ENCODE measurements at places on chromosomes 12 and 14. TPM values are rescaled to one million over a fixed set of nuclear protein-coding genes. Genes with fewer than 3 reads are reported as not detected.
A peak's percentile ranks its signal among the peaks of the same experiment; 100 is the strongest.

The CDCA4 gene
- total RNA-seq: 8.4 TPM

The SERPINA12 gene
- total RNA-seq: not detected

The PLEKHH1 gene
- 3.0 TPM for total RNA-seq

The MFAP5 gene
- total RNA-seq: 19.9 TPM

The TUNAR gene
- total RNA-seq: not detected

The ALG10 gene
- total RNA-seq: 6.1 TPM

The ESYT1 gene
- 110 TPM for total RNA-seq

The DNAH10 gene
- 9.8 TPM for total RNA-seq

DNA sequence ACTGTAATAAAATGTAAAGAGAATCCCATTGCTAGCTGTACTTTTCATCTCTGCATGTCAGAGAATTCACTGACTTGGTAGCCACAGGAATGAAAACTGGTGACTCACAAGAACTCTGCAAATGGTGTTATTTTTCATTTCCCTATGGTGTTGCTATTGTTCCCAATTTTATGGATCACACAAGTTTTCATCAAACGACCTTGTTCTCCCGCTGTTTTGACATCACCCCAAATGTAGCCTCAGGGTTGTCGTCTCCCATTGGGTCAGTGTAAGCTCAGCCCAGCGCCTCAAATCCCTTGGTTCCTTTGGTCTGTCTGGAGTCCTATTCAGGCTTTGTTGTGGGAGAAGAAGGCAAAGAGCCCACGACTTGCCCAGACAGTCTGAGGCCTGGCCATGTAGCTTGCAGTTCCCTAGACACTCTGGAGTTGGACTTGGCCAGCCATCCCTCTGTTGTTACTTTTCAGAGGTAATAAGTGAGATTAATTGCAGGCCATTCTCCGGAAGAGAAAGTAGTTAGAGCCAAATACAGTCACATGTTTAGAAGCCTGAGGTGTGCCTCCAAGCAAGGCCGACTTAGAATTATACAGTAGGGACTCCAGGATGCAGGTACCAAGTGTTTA lies 159.2 kb downstream of the TGFB3 start:
- peaks cover 60% of the 10 kb centered on the region for H3K4me1 ChIP-seq
- DNase-seq: no peak
- H3K4me3 ChIP-seq: no peak overlapping the region
- peak overlapping the region; percentile 37 for H3K27ac ChIP-seq
- H3K36me3 ChIP-seq: no peaks in the 10 kb centered on the region
- H3K27me3 ChIP-seq: no peaks in the 10 kb centered on the region

- H3K4me3 ChIP-seq: no peak overlapping the region
- no peaks in the 10 kb centered on the region for H3K27me3 ChIP-seq
- H3K4me1 ChIP-seq: peaks cover 4% of the 10 kb centered on the region
- H3K36me3 ChIP-seq: no peaks in the 10 kb centered on the region
These were observed 11.8 kb downstream of the GPR65 start for GRCh38 chr14:88016768-88017167.

GRCh38 chr14:72839753-72840607 lies 53.9 kb downstream of the DPF3 start:
- no peak overlapping the region for H3K27ac ChIP-seq
- DNase-seq: no peak
- H3K36me3 ChIP-seq: no peaks in the 10 kb centered on the region

DNA sequence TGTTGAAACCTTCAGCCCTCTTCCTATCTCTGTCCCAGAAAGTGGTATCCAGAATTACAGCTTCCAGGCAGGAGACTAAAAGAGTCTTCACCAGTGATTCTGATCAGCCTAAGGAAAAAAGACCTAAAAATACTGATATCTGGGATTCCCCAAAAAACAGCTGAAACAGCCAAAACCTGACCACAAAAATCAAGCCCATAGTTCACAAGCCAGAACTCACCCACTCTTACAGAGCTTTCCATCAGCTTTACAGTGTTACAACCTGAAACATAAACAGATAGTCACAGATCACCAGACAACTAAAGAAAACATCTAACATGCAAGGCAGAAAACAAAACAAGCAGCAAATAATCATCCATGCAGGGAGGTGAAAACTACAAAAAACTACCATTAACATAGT lies 26.0 kb upstream of the TSPAN8 start:
- no peak for DNase-seq
- H3K36me3 ChIP-seq: no peaks in the 10 kb centered on the region
- no peak overlapping the region for H3K4me3 ChIP-seq

DNA sequence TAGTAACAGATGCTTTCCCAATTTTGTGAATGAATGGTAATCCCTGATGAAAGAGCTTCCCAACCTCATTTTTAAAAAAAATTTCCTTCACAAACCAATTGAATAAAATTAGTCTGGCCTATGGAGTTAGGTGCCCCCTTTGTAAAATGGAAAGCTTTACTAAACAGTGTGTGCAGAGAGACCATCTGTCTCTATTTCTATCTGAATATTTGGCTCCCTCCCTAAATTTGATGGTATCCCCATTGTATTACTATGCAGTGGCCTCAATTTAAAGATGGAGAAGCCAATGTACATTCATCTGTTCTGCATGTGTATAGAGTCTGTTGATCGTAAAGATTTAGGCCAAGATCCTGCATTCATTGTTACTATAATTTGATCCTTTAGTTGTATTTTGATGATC lies 397.7 kb upstream of the RGS6 start:
- peaks cover 13% of the 10 kb centered on the region for H3K4me1 ChIP-seq
- no peaks in the 10 kb centered on the region for H3K36me3 ChIP-seq
- no peak overlapping the region for H3K27ac ChIP-seq
- H3K27me3 ChIP-seq: no peaks in the 10 kb centered on the region
- DNase-seq: no peak
- H3K4me3 ChIP-seq: no peak overlapping the region

DNA sequence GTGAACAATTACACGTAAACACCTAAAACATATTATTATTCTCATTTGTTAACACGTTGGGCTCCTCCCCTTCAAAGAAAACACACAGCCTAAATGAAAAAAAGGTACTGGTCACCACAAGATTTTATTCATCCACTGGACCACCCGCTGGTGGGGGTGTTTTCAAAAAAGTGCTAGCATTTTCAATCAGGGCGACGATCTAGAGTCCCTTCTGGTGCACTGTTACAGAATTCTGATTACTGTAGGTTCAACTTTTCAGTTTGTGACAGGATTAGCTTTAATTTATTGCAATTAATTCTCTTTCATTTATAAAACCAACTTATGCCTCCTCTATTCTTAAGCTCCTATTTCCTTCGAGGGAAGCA lies 443 bp downstream of the MAGOHB start:
- no peak for DNase-seq
- peaks cover 22% of the 10 kb centered on the region for H3K36me3 ChIP-seq
- peaks cover 21% of the 10 kb centered on the region for H3K4me1 ChIP-seq
- peak overlapping the region; percentile 85 for H3K27ac ChIP-seq
- H3K4me3 ChIP-seq: peak overlapping the region; percentile 93

DNA sequence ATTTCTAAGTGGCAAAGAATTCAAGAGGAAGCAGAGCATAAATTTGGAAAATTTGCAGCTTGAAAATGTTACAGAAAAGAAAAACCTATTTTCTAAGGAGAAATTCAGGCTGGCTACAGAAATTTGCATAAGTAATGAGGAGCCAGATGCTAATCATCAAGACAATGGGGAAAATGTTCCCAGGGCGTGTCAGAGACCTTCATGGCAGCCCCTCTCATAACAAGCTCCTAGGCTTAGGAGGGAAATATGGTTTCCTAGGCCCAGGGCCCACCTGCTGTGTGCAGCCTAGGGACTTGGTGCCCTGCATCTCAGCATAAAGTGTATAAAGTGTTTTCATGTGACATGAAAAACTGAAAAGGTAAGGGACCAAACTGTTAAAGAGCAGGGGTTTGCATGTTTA lies 1796.3 kb upstream of the FLRT2 start:
- H3K27me3 ChIP-seq: no peaks in the 10 kb centered on the region
- H3K27ac ChIP-seq: no peak overlapping the region
- no peak overlapping the region for H3K4me3 ChIP-seq
- H3K4me1 ChIP-seq: no peaks in the 10 kb centered on the region

DNA sequence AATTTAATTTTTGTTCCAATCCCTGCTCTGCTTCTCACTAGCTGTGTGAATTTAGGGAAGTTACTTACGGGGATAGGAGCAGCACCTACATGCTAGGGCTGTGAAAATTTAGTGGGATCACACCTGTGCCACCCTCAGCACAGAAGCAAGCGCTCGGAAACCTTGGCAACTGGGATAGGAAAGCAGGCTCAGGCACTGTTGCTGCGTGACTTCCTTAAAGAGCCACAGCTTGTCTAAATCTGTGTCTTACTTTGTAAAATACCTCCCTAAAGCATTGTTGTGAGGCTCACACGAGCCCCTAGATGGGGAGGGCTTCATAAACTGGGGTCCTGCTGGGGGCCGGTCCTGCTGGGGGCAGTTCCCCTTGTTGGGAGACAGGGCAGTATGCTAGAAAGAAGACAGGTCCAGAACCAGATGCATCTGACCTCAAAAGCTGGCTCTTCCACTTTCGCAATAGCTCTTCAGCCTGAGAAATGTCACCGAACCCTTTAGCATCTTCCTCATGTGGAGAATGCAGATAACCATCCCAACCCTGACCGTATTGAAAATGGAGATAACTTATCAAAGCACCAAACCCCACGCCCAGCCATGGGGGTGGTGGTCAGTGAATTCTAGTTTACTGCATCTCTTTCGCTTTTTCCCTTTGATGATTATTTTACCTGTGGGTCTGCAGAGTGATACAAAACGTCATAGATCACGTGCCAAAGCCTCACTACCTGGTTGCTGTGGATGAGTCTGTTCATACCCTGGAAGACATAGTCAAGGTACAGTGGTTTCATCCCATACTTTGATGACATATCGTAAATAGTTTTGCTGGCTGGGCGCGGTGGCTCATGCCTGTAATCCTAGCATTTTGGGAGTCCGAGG lies 54.1 kb downstream of the AK7 start:
- no peaks in the 10 kb centered on the region for H3K36me3 ChIP-seq
- no peaks in the 10 kb centered on the region for H3K4me1 ChIP-seq
- H3K4me3 ChIP-seq: no peak overlapping the region
- H3K27me3 ChIP-seq: no peaks in the 10 kb centered on the region
- no peak for DNase-seq

DNA sequence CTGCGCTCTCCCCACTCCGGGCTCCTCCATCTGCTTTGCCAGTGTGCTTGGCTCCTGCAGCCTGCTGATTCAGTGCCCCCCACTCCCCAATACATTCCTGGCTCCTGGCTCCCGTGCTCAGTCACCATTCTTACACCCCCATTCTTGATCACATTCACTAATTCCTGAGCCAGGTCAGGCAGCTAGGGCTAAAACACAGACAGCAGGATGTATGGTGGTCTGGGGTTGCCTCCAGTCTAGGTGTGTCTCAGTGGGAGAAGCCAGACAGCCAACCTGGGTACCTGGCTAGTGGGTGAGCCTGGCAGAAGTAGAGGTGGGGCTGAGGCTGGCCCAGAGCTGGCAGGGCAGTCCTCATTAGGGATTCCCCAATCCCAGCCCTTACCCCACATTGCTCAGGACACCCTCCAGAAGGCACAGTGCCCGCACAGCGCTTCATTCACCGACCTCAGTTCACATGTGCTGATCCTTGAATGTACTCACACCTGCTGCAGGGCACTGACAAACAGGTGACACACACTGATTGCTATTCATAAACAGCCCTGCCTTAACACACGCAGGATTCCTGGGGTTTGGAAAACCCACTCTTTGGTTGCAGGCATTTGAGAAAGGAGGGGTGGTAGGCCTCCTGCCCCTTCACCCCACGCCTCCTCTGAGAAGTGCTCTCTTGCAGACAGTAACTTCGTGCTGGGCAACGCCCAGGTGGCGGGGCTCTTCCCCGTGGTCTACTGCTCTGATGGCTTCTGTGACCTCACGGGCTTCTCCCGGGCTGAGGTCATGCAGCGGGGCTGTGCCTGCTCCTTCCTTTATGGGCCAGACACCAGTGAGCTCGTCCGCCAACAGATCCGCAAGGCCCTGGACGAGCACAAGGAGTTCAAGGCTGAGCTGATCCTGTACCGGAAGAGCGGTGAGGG lies 1.7 kb downstream of the KCNH3 start:
- H3K27ac ChIP-seq: no peak overlapping the region
- peaks cover 26% of the 10 kb centered on the region for H3K4me1 ChIP-seq
- peaks cover 29% of the 10 kb centered on the region for H3K27me3 ChIP-seq
- no peaks in the 10 kb centered on the region for H3K36me3 ChIP-seq
- DNase-seq: no peak
- no peak overlapping the region for H3K4me3 ChIP-seq

DNA sequence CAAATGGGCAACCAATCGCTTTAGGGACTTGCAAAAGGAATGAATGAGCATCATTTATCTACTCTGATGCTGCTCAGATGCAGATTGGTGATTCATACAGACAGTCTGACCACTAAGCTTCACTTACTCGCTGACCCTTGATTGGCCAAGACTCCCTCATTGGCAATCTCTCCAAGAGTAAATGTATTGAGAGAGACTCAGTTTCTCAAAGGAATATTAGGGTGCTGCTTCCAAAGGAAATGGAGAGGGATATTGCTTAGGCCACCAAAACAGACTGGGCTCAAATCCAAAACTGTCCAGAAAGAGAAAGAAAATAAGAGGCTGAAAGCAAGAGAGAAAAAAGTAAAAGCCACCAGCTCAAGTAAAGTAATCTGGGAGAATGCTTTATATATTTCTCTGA lies 785.2 kb downstream of the GALC start:
- no peak overlapping the region for H3K27ac ChIP-seq
- H3K27me3 ChIP-seq: no peaks in the 10 kb centered on the region
- DNase-seq: no peak
- H3K36me3 ChIP-seq: no peaks in the 10 kb centered on the region
- no peak overlapping the region for H3K4me3 ChIP-seq

- H3K4me1 ChIP-seq: peaks cover 14% of the 10 kb centered on the region
- DNase-seq: peak; percentile 95
- H3K36me3 ChIP-seq: no peaks in the 10 kb centered on the region
- peak overlapping the region; percentile 78 for H3K27ac ChIP-seq
These were observed 40.3 kb downstream of the MAP1LC3B2 start for GRCh38 chr12:116599285-116600136.

DNA sequence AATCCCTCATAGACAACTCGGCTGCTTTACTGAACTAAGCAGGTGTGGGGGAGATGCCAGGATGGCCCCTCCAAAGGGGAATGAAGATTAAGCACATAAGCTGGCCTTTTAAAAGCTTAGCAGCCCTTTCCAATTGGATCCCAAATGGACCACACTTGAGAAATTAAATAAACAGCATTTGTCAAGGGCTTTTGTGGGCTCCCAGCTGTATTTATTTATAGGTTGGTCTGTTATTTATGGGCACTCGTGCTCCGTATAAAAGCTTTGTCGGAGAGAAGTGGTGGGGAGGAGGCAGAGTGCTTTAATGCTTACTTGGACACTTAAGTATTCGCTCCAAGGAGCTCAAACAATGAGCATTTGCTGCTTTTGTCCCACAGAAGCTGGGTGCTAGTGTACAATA lies 580.2 kb downstream of the MED13L start:
- H3K27ac ChIP-seq: no peak overlapping the region
- no peaks in the 10 kb centered on the region for H3K27me3 ChIP-seq
- peaks cover 4% of the 10 kb centered on the region for H3K4me1 ChIP-seq

- H3K27ac ChIP-seq: no peak overlapping the region
- no peaks in the 10 kb centered on the region for H3K36me3 ChIP-seq
- H3K4me1 ChIP-seq: peaks cover 9% of the 10 kb centered on the region
- DNase-seq: no peak
- H3K4me3 ChIP-seq: no peak overlapping the region
These were observed 239.1 kb downstream of the VRK1 start for GRCh38 chr14:97036086-97036852.
